ENCODE measurements at places on chromosomes 4 and X.

DNA sequence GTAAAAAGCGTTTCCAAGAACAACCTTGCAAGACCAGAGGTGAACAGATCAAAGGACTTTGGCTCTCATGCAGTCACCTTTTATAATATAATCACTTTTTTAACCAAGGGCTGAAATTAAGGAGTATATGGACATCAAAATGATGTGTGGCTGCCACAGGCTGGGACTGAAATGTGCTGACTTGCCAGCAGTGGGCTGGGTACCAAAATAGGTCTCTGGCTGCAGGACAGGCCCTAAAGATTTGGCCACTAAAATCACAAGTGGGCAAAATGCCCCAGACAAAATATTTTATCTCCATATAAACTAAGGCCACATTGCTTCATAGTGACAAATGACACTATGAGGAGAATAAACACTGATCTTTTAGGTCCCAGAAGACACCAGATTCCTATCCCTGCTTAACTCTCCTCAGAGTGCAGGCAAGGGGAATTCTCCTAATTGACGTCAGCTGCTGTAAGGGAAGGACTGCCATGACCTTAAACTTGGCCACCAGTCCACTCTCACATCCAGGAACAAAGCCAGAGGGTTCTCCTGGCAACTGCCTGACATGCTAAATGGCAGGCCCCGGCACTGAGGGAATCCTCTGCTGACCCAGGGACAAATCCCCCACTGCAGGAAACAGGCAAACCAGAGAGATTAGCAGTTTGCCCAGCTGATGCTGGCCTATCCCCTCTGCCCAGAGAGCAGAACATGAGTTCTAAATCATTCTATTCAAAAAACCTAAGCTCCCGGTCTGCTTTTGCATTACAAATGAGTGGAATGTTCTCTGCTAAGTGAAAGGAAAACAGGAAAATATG, 155.8 kb downstream of the PPP3CA start:
- DNase-seq: no peak

DNA sequence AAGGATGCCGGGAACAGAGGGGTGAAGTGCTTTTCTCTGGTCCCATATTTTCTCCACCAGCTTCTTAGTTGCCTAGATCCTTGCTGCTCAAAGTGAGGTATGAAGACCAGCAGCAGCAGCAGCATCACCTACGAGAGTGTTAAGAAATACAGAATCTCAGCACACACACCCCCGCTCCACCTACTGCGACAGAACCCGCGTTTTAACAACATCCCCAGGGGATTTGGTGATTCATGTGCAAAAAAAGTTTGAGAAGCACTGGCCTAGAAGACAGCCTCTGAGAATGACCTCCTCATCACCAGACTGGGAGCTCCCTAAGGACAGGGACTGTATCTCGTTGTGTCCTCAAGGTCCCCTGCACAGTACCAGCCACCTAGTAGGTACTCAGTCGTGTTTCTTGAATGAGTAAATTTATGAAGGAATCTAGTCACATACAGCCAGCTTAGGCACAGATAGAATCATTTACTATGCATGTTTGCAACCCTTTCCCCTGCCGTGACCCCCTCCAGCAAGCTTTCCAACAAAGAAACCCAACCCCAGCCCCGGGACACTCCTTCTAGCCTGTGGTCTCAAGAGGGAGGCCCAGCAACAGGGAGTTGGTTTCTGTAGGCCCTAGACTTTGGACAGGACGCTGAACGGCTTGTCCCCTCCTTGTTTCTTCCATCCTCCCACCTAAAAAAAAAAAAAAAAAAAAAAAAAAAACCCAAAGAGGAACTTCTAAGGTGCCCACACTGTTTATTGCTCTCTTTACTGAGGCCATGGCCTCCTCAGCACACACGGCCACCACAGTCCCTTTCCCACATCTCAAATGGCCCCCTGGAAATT, 21.5 kb downstream of the RTL5 start:
- DNase-seq: no peak

DNA sequence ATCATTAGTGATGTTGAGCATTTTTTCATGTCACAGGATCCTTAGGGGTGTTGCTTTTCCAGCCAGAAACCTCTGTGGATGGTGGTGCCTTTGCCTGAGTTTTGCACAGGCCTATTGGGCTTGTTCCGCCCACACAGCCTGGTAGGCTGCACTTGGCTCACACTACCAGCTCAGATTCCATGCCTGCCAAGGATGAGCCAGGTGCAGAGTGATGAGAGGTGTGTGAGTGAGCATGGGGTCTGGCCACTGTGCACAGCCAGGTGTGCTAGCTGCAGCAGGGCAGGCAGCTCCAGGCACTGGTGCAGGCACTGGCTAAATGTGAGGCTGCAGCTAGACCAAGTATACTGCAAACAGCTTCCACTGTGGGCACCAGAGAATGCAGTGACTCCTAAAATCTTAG, 341.6 kb downstream of the FSTL5 start:
- DNase-seq: no peak

DNA sequence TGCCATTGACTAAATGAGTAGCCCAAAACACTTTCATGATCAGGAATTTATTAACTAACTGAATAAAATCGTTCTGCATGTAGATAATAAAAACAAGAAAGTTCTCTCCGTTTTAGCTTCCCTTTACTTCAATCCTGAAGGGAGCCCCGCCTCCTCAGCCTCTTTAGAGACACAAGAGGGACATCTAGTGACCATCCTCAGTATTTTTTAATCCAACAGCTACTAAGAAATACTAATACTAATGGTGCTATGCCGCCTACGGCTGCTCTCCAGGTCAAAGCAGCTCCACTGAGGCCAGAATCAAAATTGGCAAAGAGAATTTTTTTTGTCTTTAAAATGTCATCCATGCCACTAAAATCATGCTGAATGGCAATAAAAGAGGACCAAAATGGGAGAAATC, 3.2 kb upstream of the PCDH19 start:
- no peak for DNase-seq

GRCh38 chr4:32631831-32632230, 1911.7 kb downstream of the PCDH7 start:
- no peak for DNase-seq

Measured in GM06990 (cell line).